ENCODE measurements at places on chromosomes 7 and 10. TPM values are rescaled to one million over a fixed set of nuclear protein-coding genes. Genes with fewer than 3 reads are reported as not detected.

DNA sequence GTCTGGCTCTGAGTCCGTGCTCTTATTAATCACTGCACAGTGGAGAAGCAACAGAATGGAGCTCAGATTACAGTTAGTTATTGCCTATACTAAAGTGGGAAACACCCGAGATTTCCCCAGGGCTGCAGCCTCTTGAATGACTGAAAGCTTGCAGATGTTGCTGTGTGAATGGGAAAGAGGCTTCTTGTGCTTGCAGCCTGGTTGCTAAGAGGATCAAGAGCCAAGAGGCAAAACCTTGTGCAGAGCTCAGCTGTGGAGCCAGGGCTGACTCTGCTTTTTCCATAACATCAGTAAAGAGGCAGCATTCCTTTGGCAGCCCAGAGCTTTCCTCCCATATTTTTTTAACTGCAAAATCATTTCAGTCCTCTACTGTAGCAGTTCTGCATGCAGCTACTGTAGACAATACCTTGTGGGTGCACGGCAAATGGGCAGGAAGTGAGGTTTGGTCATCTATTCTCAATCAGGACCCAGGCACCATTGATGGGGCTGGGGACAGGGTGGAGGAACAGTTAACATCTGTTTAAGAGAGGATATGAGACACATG lies 86.5 kb downstream of the RALA start:
- no peak for DNase-seq

GRCh38 chr10:102185811-102186527 lies 33.8 kb downstream of the NOLC1 start:
- DNase-seq, result no peak

- no peak for DNase-seq
Measured at GRCh38 chr7:29247963-29248236, 53.3 kb downstream of the CHN2 start.

- DNase-seq, result no peak
Measured at GRCh38 chr10:634256-634655, 55.2 kb downstream of the DIP2C start.

DNA sequence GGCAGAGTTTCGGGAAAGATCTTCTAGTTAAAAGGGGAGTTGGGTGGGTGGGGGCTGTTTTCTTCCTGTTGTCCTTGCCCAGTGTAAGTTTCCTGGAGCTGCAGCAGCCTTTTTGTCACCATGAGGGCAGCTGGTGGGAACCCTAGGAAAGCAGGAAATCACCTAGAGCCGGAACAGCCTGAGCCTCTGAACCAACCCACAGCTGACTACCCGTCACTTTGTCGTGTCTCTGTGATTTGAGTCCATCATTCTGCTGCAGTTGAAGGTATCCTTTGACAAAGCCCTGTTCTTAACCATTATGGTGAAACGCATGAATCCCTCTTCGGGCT lies 1.2 kb upstream of the C10orf143 start:
- no peak for DNase-seq

- no peak for DNase-seq
Measured at GRCh38 chr10:91391920-91392319, 18.2 kb upstream of the HECTD2 start.

- no peak for DNase-seq
Measured at GRCh38 chr10:57161157-57161556, 800.1 kb upstream of the ZWINT start.

DNA sequence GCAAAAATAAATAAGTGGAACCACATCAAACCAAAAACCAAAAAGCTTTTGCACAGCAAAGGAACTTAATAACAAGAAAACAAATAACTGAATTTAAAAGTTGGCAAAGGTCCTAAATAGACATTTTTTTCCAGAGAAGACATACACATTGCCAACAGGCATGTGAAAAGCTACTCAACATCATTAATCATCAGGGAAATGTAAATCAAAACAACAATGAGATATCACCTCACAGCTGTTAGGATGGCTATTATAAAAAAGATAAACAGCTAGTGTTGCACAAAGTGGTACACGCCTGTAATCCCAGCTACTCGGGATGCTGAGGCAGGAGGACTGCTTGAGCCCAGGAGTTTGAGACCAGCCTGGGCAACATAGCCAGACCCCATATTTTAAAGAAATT lies 2.2 kb upstream of the SUN3 start:
- no peak for DNase-seq

ORC5 gene
- total RNA-seq, result 30.2 TPM

KCNH2 gene
- total RNA-seq, result 9.7 TPM

NCOA4 gene
- 68.0 TPM for total RNA-seq

DNA sequence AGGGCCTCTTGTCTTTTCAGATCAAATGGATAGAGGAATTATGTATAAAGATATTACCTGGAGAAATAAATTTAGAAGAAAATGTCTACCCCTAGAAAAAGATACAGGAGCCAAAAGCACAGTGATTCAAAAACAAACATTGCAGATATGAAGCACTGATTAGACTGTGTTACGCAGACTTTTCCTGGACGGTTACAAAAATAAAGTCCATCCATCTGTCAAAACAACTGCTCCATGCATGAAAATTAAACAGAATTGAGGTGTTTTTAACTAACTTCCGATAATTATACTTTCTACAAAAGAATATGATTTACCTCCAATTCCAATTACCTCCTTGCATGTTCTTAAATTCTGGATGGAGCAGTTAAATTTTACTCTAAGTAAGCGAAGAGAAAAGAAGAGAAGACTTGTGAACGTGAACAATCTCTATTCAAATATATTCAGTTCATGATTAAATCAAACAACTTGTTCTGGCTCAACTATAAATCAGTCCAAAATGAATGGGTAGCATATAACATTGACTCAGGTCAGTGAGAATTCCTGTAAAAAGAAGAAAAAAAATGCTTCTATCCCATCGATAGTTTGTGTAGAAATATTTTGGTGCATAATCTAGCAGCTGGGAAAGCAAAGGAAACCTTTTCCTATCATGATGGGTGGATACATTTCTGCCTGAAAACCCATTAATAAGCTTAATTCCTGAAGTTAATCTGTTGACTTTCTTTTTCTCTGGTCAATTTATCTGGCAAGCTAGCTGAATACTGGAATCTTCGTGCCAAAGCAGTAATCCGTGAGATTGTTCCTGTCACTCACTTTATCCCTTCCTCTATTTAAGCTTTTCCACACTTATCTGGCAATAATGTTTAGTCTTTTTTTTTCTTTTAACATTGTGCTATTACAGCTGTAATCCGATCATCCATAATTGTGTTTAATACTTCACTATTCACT lies 80.4 kb downstream of the SEMA3A start:
- DNase-seq, result no peak

GRCh38 chr7:155741082-155741481 lies 71.2 kb downstream of the SHH start:
- no peak for DNase-seq

GRCh38 chr10:75493464-75493863 lies 62.0 kb downstream of the LRMDA start:
- DNase-seq, result no peak

DNA sequence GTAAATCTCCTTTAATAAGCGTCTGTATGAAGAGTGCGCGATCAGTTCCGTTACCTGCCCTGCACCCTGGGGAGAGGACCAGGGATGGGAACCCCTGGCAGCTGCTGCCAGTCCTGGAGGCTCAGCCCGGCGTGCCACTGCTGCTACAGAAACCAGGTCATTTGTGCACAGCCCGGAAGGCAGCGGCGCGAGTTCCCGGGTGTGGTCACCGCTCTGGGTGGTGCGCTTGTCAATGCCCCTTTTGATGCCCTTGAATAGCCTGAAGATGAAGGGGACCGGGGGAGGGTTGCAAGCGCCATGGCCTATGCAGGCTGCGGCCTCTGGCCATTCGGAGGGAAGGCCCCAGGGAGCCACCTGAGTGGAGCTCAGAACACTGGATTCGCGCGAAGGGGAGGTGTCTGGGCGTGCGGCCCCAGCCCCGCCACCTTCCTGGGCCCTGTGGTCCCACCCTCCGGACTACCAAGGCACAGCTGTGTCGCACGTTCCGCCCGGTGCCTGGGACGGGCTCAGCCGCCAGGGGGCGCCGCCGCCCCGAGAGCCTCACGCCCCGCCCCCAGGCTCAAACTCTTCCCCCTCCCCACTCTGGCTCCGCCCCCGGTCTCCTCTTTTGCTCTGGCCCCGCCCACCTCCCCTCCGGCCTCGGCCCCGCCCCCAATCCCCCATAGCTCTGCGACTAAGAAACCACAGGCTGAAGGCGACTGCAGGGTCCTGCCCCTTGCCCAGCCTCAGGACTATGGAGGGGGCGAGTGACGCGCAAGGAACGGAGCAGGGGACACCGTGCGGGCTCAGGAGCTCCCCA lies 16.5 kb downstream of the AP5Z1 start:
- peak; percentile 26 for DNase-seq

DNA sequence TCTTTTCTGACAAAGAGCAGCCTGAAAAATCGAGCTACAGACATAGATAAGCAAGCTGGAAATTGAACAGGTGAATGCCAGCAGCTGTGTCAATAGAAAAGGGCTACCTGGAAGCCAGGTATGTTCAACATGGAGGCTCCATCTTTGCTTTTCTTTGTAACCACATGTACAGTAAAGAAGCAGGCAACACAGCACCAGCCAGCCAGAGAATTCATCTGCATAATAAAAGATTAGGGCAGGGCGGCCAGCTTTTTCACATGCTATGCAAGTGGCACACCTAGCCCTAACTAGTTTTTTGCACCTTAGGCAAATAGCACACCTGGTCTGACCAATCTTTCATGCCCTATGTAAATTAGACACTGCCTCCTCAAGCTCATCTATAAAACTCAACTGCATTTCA lies 25.7 kb downstream of the COG5 start:
- no peak for DNase-seq

DNA sequence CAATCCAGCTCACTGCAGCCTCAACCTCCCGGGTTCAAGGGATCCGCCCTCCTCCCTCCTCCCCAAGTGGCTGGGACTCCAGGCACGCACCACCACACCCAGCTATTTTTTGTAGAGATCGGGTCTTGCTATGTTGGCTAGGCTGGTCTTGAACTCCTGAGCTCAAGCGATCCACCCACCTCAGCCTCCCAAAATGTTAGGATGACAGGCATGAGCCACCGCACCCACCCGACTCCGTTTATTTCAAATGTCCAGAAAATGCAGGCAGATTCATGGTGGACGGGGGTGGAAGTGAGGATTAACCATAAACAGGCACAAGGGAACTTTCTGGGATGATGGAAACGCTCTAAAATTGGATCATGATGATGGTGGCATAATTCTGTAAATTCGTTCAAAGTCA lies 84.5 kb upstream of the DNAAF5 start:
- no peak for DNase-seq

- no peak for DNase-seq
Measured at GRCh38 chr10:119031496-119032059, 2.1 kb downstream of the NANOS1 start.

SPAM1 gene
- total RNA-seq, result not detected

PRPS1L1 gene
- not detected for total RNA-seq

DNA sequence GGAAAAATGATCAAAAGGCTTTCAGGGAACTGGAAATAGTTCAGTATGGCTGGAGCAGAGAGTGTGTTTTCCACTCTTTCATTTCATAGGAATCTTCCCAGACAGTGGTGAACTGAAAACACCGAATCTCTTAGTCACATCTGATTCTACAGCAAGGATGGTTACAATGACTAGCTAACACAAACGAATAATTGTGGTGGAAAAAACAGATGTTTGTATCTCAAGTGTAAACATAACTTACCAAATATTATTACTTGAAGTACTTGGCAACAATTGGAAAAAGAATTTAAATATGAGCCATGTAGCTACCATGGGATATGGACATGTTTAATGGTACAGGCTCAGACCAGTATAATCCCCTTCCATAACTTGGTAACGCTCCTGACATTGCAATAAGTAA lies 21.1 kb upstream of the BPGM start:
- DNase-seq, result no peak

GRCh38 chr10:122126763-122127659 lies 138.0 kb downstream of the TACC2 start:
- DNase-seq, result peak; percentile 58

- DNase-seq, result no peak
Measured at GRCh38 chr7:155521743-155522398, 24.5 kb downstream of the CNPY1 start.

DNA sequence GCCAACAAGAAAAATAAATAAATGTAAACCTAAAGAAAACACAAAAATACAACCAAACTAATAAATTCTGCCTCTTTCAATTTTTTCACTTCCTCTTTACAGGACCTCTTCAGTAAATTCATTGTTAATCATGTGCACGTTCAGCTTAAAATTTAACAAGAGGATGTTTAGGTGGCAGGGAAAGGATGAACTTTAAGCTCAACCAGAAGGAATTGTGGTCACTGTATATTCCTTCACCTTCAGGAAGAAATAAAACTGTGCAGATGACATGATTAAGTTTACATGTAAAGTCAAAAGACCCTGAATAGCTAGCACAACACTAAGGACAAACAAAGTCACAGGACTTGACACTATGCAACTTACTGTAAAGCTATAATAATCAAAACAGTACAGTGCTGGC lies 33.0 kb downstream of the KIF5B start:
- no peak for DNase-seq

DNA sequence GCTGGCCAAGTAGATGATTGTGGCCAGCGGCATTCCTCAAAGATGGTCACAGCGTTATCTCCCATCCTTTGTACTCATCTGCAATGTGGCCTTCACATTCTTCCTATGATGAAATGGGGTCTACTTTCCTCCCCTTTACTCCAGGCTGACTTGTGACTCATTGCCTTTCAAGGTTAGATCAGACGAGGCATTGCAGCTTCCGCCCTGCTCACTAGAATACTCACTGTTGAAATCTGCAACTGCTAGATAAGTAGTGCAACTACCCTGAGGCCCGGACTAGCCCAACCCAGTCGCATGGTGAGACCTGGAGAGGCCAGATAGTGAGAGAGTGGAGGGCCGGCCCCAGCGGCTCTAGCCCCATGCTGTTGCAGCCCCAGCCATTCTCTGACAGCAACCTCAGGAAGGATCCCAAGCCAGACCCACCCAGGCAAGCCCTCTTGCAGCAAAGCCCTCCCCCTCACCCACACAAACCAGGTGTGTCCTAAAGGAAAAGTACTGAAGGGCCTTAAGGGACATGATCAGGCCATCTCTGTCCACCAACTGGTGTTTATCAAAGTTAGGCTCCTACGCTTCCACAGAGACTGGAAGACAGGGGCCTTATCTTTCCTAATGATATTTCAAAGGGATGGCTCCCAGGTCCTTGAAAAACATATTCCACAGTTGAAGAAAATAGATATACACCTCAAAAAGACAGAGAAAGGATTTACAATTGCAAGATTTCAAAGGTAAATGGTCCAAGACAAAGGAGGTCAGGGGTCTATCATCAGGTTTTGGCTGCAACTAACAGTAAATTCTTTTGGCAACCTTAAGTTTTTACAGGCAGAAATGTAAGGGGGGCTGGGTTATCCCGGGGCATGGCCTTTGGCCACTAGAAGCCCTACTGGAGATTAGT lies 107.2 kb upstream of the TRIM24 start:
- no peak for DNase-seq

DNA sequence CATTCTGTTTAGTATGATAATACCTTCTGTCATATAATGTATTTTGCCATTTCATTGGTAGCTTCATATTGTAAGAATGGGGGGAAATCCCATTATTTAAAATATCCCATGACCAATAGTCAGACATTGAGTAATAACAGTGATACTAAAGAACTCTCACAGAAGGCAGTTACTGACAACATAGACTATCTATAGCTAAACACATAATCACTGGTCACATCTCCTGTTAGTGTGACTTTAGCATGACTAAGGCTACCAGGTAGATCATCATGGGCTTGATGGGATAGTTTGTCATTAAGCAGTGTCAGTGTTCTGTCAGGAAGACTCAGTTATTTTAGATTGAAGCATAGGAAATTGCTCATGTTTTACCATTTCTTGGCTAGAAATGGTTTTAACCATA lies 16.4 kb downstream of the OPN1SW start:
- DNase-seq, result no peak

CTAGE4 gene
- total RNA-seq, result 6.0 TPM

SHOC2 gene
- total RNA-seq, result 39.5 TPM

- no peak for DNase-seq
Measured at GRCh38 chr7:138608275-138608674, 92.9 kb downstream of the SVOPL start.

CNTNAP2 gene
- 0.37 TPM for total RNA-seq

CRTAC1 gene
- total RNA-seq, result 0.20 TPM

All from HCT116 (cell line).